Activated CD4-positive, alpha-beta T cell treated with anti-CD3 and anti-CD28 coated beads, Interleukin-2, amount 50 U/mL, for 16 hours (primary cell): ENCODE measurements at places on chromosomes 13 and 19.
A peak's percentile ranks its signal among the peaks of the same experiment; 100 is the strongest.

DNA sequence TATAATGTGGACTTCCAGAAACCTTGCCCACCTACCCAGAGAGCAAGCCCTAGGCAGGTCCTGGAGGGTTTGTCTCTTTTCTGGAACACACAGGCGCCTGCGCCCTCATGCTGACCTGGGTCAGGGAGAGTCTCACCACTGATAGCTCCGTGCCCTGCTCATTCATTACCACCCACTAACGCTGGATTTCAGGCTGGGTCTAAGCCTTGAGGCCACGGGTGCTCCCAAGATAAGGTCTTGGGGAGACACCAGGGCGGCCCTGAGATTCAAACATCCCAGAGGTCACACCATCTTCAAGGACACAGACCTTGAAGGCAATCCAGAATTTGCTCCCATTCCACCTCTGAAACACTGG is 5.1 kb downstream of the S1PR2 start:
- DNase-seq = no peak

DNA sequence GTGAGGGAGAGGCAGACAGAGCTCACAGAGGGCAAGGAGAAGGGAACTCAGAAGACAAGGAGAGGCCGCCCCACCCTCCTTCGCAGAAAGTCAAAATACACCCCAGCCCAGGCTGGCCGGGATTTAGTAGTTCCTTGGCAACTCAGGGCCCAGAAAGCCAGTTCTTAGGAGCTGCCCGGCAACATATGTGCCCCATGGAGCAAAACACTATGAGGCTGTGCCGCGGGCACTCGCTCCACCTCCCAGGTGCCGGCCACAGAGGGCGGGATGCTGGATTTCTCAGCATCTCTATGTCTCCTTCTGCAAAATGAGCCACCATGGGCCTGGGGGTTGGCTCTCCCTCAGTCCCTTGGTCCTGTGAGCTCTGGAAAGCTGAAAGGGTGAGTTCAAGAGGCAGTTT is 93.8 kb upstream of the CACNA1A start:
- DNase-seq = no peak

DNA sequence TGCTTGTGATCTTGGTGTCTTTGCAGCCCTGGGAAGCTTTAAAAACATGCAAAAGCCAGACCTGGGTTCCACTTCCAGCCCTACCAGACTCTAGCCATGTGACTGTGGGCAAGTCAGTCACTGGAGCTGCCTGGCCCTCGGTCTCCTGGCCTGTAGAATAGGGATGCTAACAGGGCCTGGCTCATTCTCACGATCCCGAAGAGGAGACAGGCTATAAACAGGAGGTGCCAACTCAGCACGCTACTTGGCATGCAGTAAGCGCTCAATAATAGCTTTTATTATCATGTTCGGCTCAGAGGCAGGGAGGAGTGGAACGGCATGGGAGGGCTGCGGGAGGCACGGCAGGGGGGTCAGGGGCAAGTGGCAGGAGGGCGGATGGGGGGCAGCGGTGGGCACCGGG is 1.7 kb downstream of the CTXN1 start:
- DNase-seq = no peak

GRCh38 chr13:55439450-55439849 is 1701.3 kb upstream of the PRR20A start:
- no peak for DNase-seq

- DNase-seq = no peak
These were observed 34.9 kb downstream of the DNAJC15 start for GRCh38 chr13:43058318-43058674.

GRCh38 chr13:52884429-52885010 is 36.1 kb upstream of the PCDH8 start:
- no peak for DNase-seq

DNA sequence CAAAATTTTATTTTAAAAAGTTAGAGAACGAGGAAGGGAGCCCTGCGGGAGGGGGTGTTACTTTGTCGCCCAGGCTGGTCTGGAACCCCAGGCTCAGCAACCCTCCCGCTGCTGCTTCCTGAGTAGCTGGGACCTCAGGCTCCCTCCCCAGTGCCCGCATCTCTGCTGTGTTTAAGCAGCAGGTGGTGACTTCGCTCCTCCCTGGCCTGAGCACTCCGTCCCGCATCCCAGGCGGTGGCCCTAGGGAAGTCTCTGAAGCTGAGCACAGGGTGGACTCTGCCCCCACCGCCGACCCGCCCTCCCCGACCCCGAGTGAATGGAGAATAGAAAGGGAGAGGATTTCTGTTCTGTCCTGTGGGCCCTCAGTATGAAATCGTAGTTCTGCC is 30.5 kb downstream of the ZNF701 start:
- DNase-seq = no peak

DNA sequence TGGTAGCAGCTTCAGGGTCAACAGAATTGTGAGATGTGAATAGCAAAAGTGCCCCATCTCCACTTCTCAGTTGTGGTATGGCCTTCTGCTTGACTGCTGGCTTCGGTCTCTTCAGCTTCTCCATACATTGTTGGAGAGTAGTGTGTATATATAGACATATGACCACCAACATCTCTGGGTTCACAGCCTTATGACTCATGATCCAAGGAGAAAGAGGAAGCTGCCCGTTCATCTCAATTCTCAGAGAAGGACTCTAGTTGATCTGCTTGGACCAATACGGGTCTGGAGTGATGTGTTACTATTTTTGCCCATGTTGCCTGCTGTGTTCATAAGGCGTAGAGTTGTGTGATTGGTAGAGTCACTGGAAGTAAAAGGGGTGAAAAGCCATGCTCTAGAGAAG is 3.6 kb upstream of the COMMD6 start:
- no peak for DNase-seq

DNA sequence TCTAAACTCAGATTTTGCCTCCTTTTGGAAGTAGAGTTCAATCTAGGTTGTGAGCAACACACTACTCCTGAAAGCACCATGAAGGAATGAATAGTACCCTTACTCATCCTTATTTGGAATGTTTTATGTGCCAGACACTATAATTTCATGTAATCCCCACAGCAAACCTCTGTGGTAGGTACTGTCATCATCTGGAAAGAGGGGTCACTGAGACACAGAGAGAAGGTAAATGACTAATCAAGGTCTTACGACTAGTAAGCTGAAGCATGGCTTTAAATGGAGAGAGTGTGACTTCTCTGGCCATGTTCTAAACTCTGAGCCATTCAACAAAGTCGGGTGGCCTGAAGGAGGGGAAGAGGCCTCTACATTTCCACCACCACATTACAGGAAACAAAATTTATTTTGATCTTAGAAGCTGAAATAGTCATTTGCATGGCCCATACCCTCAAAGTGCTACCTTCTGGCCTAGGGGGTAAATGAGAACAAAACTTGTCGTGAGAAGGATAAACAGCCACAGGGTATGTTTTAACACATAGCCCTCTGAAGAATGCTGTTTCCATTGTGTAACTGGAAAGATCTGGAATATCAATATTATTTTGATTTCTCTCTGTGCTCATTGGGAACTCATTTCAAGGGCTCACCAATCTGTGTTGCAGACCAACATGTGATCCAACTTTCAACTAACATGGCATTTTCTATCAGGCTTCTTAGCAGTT is 180.8 kb upstream of the RFC3 start:
- DNase-seq = no peak

- peak; percentile 74 for DNase-seq
These were observed 2.9 kb upstream of the DCUN1D2 start for GRCh38 chr13:113493315-113493951.

GRCh38 chr19:41206456-41206855 is 12.6 kb upstream of the AXL start:
- no peak for DNase-seq

- no peak for DNase-seq
These were observed 132.6 kb upstream of the USP29 start for GRCh38 chr19:56987184-56987583.

- no peak for DNase-seq
These were observed 9.3 kb upstream of the RCBTB2 start for GRCh38 chr13:48542138-48542537.

DNA sequence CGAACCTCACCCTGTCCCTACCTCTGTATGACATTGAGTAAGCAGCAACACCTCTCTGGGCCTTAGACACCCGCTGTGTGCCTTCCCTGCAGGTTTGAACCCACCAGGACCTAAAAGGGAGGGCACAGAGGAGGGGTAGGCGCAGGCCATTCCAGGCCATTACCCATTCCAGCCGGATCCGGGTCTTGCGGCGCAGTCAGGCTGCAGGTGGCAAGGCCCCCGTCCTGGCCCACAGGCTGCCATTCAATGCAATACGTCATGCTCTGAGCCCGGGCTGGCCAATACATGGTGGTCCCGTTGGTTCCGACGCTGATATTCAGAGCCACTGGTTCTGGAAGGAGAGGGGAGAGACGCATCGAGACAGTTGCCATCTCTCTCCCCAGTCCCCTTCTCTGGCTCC is 17.4 kb downstream of the IL12RB1 start:
- DNase-seq = no peak

DNA sequence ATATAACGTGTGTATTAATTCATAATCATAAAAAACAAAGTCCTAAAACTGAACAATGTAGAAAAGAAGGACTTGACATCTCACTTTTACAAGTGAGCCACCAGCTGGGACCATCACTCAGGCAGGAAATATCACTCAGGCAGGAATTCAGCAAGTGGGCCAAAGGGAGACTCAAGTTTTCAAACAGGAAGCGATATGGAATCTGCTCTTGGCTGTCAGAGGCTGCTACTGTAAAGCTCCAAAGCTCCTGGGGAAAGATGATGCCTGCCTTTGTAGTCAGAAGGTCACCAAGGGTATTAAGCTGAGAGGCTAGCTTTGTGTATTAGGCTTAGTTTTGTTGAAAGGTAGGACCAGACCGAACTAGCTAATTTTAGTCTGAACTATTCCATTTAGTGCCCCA is 5.5 kb upstream of the AKAP11 start:
- no peak for DNase-seq

DNA sequence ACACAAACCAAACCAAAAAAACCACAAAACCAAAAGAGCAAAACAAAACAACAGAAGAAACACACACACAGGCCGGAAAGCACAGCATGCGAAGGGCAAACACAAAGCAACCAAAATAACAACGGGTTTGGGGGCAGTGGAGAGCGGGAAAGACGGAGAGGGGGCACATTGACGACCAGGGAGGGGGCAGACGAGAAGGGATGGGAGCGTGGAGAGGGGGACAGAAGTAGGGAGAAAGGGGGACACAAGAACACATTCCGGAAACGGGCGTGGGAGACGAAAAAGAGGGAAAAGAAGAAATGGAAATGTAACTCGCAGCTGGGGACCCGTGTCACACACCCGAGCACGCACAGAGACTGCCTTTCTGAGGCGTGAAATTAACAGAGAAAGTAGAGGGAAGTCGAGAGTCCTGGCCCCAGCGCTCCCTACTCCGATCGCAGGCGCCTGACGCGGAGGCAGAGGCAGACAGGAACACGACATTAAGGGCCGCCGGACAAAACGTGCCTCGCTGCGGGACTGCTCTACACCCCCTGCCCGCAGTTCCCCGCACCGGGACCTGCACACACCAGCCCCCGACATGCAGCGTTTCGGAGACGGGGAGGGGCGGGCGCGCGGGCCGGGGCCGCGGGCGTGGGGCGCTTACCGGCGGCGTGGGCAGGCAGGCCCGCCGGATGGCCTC is 652 bp downstream of the POU4F1 start:
- no peak for DNase-seq

DNA sequence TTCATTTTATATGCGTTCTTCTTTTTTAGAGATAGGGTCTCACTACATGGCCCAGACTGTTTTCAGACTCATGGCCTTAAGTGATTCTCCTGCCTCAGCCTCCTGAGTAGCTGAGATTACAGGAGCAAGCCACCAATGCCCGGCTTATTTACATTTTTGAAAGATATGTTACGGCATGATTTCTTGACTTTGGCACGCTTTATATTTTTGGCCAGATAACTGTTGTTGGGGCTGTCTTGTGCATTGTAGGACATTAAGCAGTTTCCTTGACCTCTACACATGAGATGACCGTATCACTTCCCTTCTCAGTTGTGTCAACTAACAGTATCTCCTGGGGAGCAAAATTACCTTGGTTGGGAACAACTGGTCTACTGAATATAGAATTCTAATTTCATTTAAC is 28.9 kb upstream of the CLDN10 start:
- DNase-seq = no peak
